Fibroblast of the aortic adventitia (primary cell): ENCODE measurements at places on chromosomes 3 and 15.

DNA sequence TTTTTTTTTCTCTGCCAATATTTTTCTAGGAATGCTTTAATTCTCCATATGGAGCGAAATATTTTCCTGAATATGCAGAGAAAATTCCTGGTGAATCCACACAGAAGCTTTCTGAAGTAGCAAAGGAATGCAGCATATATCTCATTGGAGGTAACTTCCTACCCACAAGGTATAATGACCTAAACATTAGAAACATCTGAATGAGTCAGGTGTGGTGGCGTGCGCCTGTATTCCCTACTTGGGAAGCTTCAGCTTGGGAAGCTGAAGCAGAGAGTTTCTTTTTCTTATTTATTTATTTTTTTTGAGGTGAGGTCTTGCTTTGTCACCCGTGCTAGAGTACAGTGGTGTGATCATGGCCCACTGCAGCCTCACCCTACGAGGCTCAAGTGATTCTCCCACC is 5.2 kb downstream of the NIT2 start:
- no peak for DNase-seq

GRCh38 chr3:4995500-4996053 is 16.3 kb downstream of the BHLHE40 start:
- peak; percentile 60 for DNase-seq

DNA sequence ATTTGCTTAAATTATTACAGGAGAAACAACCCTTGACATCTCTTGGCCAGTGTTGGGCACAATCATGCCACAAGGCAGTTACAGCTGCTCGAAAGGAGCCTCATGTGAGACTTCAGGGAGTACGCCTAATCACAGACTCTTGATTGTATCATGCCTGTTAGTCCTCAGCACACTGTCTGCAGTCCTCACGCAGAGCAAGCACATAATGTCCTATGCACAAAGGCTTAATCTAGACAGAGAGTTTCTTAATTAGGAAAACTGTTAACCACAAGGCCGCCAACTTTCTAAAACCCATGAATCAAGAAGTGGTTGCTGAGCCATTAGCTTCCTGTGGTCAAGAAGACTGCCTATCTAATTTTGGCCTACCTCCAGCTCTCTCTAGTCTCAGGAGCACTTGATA is 172.0 kb downstream of the UNC13C start:
- peak; percentile 81 for DNase-seq

DNA sequence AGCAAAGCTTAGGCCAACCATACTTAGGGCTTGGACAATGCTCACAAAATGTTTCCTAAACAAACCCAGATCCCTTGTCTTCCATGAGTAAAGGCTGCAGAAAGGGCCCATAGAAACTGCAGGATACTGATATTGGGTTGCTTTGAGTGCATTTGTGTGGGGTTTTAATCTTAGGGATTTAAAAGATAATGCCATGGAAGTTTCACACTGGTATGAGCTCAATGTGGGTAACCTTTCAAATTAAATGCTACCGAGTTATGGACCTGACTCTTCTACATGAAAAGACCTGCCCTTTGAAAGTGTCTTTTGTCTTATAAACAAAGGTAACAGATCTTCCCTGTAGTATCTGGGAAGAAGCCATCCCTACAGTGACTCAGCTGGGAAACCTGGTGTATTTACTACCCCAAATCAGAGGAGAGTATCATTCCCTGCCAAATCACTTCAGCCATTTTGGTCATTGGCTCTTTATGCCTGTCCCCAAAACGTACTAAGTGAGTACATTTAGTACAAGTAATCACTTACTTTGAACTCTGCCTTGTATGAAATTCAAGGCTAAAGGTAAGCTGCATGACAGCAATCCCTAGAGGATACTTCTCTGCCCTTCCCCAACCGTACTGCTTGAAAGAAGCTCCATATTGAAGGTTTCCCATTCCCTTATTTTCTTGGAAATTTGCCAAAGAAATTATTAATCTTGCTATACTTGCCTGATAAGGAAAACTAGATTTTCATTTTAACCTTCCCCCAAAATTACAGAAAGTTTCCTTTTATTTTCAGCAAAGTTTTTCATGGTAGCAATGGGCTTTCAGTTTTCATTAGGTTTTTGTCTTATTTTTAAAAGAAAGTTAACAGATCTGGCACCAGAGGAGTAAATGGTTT is 7.2 kb downstream of the TM4SF1 start:
- no peak for DNase-seq

- DNase-seq: no peak
These were observed 4.5 kb downstream of the FETUB start for GRCh38 chr3:186644683-186645082.

DNA sequence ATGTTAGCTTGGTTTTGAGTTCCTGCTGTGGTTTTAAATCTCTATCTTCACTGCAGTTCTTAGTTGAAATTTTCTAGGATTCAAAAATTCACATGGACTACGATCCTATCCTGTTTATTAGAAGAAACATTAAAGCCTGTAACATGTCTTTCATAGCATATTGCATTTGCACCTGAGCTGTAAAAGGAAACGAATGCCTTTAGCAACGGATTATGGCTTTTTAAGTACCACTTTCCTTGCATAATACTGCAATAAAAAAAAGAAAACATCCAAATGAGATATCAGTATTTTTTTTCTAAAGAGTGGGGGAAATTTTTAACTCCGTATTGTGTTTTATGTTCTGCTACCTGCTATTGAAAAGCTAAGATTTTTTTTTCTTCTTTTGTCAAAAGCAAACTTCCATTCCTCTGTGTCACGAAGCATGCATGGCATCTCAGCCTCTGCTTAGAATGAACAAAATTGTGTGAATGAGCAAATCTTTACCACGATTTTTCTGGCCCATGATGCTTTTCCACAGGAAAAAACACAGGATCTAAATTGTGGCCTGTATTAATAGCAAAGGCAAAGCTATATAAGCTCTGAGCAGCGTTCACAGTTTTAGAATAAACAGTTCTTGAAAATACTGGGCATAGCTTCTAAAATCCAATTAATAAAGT is 110.0 kb upstream of the CDIN1 start:
- peak; percentile 8 for DNase-seq

DNA sequence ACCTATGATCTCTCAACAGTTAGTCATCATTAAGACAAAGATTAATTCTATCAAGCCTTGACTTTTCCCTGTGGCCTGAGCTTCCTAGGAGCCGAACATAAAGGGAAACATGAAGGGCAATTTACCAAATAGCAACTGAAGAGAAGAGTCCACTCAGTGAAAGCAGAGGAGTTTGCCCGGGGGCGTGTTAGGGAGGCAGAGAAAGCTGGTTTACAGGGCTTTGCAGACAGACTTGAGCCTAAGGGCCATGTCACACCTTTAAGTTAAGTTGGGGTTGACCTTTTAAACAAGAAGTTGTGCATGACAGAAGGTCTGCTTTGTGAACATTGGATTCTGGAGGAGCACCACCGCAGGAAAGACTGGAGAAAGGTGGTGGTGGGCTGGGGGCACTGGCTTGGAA is 701.8 kb upstream of the CFAP20DC start:
- no peak for DNase-seq

GRCh38 chr3:41424543-41425300 is 225.4 kb downstream of the CTNNB1 start:
- no peak for DNase-seq

- peak; percentile 18 for DNase-seq
These were observed 557.6 kb upstream of the ADAMTS9 start for GRCh38 chr3:65245133-65246063.

GRCh38 chr15:90105521-90105920 is 3.3 kb upstream of the IDH2 start:
- no peak for DNase-seq

DNA sequence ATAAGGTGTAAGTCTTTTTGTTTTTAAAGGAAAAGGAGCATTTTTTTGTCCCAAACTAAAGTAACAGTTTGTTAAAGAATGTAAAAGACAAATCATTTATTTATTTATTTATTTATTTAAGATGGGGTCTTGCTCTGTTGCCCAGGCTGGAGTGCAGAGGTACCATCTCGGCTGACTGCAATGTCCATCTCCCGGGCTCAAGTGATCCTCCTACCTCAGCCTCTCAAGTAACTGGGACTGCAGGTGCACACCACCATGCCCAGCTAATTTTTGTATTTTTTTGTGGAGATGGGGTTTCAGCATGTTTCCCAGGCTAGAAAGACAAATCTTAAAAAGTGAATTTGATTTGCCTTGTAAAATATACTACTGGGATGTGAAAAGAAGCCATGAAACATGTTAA is 86.3 kb upstream of the PLXND1 start:
- no peak for DNase-seq

GRCh38 chr3:113287803-113288648 is 76.7 kb downstream of the BOC start:
- DNase-seq: peak; percentile 82

DNA sequence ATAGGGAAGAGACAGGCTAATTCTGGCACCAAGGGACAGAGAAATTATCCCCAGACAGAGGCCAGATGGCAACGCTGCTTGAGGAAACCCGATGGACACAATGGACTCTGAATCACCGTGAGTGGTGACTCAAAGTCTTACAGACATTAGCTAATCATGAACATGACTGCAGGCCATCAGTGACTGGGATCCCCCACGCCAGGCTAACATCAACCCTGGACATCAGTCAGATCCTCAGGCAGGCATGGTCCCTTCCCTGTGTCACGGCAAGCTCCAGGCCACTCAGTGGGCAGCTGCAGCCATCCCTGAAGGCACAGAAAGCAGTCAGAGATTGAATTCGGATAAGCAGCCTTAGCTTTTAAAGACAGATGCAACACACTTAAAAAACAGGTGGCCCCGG is 23.8 kb upstream of the OXTR start:
- peak; percentile 53 for DNase-seq

DNA sequence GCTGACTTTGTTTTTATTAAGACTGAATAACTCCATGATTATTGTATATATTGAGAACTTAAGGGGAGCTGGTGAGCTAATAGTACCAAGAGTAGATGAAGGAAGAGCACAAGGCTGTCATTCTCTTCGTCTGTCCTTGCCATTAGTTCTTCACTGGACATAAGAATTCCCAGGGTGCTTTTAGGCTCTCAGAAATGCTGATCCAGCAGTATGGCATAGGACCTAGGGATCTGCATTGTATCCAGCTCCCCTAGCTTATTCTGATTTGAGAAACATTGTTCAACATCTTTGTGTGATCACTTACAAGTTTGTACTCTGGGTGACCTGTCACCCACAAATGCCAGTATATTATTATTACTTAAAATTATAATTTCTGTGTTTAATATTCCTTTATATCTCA is 47.6 kb downstream of the CEP63 start:
- DNase-seq: no peak

DNA sequence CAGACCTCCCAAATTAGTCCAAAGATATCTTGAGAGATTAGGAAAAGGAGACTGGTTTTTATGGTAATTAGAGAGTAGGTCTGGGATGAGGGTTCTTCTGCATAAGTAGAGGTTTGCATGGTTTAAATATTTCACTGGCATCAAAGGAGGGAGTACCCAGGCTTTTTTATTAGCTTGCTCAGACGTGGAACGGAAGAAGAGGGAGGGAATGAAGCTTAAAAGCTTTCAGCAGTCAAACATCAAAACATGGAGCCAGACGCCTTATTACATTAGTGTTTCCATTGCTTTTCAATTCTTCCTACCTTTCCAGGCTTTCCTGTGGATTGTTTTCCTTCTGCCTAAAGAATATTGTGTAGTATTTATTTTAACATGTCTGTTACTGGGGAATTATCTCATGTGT is 342.1 kb upstream of the SOX2 start:
- no peak for DNase-seq

- peak; percentile 71 for DNase-seq
These were observed 163.0 kb downstream of the TBC1D5 start for GRCh38 chr3:17579289-17580031.

DNA sequence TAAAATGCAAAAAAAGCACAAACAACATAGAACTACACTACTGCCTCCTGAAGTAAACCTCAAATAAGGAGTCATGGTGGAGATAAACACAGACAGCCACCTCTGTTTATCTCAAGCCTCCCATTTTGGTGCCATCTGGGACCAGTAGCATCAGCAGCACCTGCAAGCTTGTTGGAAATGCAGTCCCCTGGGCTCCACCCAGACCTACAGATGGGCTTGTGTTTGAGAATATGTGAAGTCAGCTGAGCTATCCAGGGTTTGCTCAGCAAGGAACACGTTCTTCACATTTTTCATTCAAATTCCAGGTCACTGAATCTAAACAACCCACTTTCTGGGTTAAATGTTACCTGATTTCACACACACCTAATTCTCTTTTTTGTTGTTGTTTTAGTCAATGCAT is 45.5 kb downstream of the RASGRF1 start:
- DNase-seq: no peak

- no peak for DNase-seq
These were observed 42.1 kb downstream of the NR2F2 start for GRCh38 chr15:96372554-96372953.

GRCh38 chr15:101020945-101021344 is 101.8 kb downstream of the LRRK1 start:
- no peak for DNase-seq

- no peak for DNase-seq
These were observed 36.0 kb upstream of the PEX5L start for GRCh38 chr3:180072786-180073185.

DNA sequence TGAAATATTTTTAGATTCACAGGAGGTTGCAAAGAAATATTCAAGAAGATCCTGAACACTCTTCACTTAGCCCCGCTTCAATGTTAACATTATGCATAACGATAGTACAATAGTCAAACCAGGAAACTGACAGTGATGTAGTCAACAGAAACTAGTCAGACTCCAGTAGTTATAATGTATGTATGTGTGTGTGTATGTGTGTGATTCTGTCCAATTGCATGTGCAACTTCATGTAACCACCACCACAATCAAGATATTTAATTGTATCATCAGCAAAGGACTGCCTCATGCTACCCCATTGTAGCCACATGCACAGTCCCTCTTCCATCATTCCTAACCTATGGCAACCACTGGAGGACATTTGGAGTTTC is 77.9 kb downstream of the APBA2 start:
- no peak for DNase-seq

DNA sequence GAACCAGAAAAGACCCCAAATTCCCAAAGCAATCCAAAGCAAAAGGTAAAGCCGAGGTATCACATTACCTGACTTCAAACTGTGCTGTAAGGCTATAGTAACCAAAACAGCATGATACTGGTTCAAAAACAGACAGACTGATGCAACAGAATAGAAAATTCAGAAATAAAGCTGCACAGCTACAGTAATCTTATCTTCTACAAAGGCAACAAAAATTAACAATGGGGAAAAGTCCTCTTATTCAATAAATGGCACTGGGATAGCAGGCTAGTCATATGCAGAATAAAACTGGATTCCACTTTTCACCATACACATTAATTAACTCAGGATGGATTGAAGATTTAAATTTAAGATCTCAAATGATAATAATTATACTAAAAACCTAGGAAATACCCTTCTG is 392.6 kb upstream of the CBLB start:
- peak; percentile 59 for DNase-seq

DNA sequence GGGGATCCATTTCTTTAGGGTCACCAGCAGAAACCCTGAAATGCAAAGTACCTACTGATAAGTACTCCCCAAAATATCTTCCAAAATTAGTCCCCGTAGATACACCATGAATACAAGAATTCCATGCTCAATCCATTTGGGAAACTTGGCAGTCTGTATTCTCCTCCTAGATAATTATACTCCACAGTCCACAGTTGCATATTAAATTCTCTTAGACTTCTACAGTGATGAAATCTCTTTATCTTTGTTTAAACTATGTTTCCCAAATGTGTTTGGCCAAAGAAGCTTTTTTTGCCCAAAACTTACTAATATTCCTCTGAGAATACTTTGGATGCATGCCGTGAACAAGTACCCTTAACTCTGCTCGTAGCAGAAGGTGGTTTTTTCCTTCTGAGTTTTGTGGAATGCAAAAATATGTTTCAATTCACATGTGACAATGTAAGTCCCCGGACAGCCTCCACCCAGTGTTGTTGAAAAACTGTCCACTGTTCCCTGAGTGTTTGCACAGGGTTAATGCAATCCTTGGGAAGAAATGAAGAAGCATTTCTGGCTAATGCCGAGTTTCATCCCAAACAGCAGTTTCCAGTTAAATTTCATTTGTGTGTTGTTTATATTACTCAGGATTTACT is 126.7 kb downstream of the ARNT2 start:
- DNase-seq: peak; percentile 98
